ENCODE measurements at places on chromosomes 2 and 18.
A peak's percentile ranks its signal among the peaks of the same experiment; 100 is the strongest.

GRCh38 chr18:40222776-40223175, 1732.3 kb upstream of the PIK3C3 start:
- DNase-seq = no peak

DNA sequence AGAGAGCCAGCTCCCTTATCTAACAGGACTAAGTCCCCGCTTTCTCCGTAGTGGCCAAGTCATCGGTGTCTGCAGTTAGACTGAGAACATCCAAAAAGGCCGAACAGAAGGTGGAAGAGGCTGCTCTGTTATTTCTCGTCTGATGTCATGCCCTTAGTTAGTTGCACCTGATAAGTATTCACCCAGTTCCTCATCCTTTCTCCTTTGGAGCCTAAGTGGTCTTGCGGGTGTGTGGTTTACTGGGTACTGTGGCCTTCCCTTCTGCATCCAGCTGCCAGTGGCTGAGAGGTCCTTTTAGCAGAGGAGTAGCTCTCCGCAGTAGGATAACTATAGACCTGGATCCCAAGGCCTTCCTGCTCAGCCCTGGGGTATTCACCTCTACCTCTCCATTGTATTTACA, 211.6 kb downstream of the BCL2 start:
- no peak for DNase-seq

DNA sequence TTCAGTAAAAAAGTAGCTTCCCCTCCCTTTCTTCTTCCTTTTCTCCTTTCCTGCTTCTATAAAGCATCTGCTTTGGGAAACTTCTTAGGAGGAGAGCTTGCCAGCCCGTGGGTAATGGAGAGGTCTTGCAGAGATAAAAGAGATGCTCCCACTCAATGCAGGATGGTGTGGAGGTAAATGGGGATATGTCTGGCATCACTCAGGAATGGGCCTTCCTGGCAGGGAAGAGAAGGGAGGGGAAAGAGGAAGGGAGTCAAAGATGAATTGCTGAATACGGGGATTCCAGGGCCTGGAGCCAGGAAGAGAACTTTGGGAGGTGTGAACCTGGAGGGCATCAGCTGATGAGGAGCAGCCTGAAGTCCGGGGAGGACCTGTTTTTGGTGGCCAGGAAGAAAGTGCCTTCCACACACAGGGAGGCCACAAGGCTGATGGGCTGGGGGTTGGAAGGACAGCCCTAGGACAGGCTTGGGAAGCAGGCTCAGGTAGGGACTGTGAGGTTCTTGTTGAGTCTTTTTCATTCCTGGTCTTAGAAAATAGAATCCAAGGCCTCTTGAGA, 25.2 kb downstream of the IL1B start:
- no peak for DNase-seq

GRCh38 chr2:99545066-99545465, 55.2 kb upstream of the REV1 start:
- no peak for DNase-seq

DNA sequence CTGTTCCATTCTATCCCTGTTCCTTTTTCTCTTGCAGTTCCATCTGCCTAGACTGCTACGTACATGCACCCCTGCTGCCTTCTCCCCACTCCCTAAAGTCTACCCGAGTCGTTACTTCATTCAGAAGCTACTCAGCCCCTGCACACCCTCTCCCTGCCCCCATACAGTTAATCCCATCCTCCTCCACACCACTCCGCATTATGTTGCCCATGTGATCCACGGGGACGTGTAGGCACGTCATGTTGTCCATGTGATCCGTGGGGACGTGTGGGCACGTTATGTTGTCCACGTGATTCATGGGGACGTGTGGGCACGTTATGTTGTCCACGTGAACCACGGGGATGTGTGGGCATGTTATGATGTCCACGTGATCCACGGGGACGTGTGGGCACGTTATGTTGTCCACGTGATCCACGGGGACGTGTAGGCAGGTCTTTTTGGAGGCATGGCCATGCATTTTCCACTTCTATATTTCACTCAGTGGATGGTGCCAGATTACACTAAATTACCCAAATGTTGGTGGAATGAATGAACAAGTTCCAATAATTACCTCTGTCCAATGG, 299.5 kb downstream of the DCDC2C start:
- no peak for DNase-seq

GRCh38 chr18:25033747-25034471, 318.1 kb downstream of the ZNF521 start:
- peak; percentile 17 for DNase-seq

DNA sequence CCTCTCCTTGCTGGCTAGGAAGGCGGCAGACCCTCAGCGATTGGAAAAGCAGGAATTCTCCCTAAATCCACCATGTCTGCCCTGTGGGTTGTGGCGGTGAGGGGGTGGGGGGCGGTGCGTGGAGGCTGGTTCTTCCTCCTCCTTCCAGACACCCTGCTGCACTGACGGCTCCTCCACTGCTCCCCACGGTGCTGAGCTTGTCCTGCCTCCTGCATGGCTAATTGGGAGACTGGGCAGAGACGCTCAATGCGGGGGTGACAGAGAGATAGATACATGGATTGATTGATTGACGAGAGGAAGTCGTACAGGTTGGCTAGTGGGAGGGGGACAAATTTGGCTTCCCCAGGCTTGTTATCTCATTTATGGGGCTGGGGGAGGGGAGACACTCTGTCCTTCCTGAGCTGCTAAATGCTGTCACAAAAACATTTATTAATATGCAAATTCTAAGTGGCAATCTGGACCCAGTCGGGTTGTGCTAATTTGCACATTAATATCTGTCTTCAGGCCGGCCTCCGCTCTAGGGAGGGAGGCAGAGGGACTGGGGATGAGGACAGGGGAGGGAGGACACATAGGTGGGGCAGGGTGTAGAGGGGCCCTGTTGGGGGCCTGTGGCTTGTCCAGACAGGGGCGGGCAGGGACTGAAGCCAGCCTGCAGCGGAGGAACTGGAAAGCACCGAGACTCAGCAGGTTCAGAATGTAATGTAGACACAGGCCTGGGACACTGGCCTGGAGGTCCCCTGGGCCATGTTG, 181.6 kb downstream of the CELF4 start:
- no peak for DNase-seq

DNA sequence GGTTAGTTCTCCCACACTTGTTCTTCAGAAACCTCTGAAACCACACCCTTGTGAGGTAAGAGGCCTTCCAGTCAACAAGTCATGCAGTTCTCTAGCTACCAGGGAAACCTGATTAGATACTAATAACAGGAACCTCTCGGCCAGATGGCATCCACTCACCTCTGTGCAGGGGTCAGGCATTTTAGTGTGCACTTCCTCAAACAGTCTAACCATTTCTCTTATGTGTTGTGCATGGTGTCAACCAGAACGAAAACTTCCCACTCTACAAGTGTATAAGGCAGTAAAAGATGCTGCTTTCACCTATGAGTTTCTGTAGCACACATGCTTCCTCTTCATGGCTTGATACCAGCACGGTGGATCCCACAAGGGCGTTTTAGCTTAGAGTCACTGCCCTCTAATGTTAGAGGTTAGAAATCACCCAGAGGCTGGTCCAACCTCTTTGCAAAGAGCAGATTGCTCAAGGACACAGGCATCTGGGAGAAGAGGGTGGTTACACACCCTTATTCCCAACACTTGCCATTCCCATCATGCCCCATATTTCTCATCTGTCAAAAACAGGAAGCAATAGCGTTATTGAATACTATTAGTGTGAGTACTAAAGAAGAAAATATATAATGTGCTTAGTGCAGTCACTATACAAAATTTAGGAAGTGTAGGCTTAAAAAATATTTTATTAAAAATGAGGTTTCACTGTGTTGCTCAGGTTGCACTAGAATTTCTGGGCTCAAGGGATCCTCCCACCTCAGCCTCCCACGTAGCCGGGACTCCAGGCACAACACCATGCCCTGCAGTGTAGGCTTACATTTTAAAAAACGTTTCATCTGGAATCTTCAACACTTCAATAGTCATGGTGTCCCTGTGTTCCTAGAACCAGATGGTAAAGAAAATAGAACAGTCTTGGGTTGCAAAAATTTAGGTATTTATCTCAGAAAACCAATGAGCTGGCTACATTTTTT, 34.5 kb upstream of the RAB31 start:
- peak; percentile 42 for DNase-seq

GRCh38 chr2:74979844-74980243, 21.4 kb downstream of the POLE4 start:
- no peak for DNase-seq

- DNase-seq = no peak
Measured at GRCh38 chr2:169743549-169743948, 9.9 kb downstream of the KLHL23 start.

GRCh38 chr2:28252311-28252710, 140.3 kb upstream of the FOSL2 start:
- DNase-seq = no peak

DNA sequence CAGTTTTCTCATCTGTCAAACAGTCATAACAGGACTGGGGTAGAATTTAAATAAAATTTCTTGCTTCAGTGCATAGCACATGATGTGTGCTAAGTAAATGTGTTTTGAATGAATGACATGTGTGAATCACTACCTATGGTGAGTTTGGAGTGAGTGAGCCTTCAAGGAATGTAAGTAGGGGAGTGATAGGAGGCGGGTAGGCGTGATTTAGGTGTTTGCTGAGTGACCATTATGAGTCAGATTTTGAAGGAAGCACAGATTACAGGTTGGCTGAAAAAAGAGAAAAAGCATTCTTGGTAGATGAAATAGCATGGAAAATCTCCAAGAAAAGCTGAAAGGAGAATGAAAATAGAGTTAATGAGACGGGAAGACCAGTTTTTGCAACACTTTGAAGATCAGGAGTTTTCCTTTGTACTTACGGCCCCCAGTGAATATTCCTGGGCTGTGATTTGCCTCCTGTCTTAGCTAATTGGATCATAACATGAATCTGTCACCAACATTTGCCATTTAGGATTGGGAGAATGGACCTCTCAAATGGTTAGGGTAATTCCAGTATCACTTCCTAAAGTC, 136.9 kb upstream of the GATA6 start:
- DNase-seq = no peak

GRCh38 chr2:30800159-30800558, 7.1 kb downstream of the CAPN13 start:
- DNase-seq = no peak

GRCh38 chr18:39389800-39390379, 1824.3 kb upstream of the CELF4 start:
- DNase-seq = no peak

GRCh38 chr2:232393556-232393955, 13.1 kb upstream of the ALPG start:
- no peak for DNase-seq

DNA sequence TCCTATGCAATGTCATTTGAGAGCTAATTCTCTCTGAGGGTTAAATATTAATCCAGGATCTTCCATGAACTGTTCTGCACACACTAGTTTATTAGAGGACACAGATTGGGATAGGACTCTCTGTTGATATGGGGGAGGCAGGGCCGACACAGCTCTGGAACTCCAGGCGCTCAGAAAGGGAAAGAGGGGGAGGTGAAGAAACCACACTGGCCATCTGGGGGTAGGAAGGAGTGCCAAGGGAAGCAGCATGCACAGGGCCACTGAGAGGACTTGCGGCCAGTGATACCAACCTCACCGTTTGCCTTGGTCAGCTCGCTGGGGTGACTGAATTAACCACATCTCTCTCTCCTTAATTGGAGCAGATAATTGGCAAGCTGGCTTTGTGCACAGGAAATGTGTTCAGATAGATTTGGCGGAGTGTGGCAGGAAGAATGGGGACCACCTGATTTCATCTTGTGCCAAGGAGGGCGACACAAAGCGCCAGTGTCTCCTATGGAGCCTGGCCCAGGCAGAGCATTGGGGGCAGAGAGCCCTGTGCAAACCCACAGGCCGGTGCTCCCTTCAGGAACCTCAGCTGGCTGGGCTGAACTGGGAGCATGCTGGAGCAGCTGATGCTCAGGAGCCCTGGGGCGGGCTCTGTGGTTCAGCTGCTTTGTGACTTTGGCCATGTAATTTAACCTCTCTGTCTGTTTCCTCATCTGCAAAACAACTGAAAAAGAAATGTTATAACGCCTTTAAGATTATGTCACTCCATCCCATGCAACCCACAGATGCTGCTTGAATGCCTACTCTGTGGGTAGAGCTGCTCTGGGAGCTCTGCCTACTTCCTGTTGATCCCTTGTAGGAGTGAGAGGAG, 114.7 kb upstream of the STON1 start:
- DNase-seq = no peak

DNA sequence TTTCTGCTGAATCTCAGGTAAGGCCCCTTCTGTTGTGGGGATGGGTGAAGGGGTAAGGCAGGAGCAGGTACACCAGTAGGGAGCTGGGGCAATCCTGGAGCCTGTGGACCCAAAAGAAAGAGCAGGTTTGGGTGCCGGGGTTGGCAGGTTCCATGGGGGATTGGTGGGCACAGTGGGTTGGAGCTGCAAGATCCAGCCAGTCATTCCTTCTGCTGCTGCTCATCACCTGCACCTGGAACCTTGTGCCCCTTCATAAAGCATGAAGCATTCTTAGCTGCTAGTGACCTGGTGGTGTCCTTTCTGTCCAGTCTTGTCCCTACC, 24.9 kb downstream of the FHOD3 start:
- DNase-seq = no peak

- no peak for DNase-seq
Measured at GRCh38 chr2:49165662-49166061, 11.3 kb upstream of the FSHR start.

DNA sequence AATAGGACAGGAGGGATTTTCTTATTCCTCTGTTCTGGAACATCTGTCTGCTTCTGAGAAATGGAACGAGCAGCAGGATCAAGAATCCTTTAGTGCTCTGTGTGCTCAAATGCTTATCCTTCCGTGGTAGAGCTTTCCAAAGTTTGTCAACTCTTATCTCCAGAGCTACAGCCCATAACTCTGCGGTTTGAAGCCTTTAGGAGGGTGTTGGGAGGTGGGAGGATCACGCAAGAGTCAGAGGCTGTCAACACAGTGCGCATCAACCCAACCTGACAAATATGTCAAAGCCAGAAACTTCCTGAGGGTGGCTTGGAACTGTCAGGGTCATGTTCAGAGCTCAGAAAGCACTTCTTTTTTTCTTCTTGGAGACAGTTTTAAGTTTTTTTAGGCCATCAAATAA, 95.9 kb downstream of the CRIM1 start:
- DNase-seq = no peak

DNA sequence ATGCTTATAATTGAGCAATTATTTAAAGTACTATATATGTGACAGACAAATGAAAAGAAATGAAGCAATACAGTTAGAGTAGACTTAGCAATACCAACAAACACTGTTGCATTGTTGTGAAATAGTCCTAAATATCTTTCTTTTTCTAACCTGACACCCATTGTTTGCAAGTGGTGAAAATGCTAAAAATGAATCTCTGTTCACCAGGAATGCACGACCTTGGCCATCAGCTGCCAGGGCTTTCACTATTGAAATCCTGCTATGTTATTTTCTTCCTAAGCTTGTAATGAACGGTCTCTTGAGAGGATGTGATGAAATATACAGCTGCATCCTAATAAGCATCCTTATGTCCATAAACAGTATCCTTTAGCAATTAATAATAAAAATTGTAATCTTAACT, 136.2 kb upstream of the MGAT5 start:
- no peak for DNase-seq

GRCh38 chr2:102082571-102083392, 59.8 kb upstream of the IL1R1 start:
- peak; percentile 20 for DNase-seq

GRCh38 chr2:240931319-240931949, 25.3 kb downstream of the CROCC2 start:
- no peak for DNase-seq
